MV-4-11 (cell line): ENCODE measurements at places on chromosomes 3 and 15.

DNA sequence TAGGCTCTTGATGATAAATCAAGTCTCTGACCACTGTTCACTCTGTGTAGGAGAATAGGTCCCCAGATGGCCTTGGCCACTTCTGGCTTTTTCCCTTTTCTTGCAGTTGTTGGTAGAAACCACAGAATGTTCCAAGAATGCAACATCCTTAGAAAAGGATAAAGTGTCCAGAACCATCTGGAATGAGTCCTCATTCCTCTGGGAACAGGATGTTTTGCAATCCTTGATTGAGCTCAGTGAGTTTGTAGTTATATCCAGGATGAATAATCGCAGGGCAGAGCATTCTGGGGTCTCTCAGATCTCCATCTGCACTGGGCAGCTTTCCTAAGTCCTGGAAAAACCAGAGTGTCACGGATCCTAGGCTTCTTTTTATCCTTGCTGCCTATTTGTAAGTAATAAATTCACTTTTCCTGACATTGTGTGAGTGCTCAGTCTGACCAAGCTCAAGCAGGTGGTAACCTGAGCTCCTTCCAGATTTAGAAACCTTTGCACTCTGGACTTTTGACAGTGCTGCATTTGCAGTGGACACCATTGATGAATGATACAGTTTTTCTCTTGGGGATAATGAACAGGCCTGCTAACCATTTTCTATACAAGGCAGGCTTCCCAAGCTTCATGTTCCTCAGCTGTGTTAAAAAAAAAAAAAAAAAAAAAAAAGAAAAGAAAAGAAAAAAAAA is 1028.6 kb downstream of the OTOL1 start:
- DNase-seq: no peak

GRCh38 chr15:42163291-42163690 is 6.9 kb upstream of the PLA2G4F start:
- DNase-seq: no peak

- no peak for DNase-seq
Measured at GRCh38 chr3:48467473-48468267, 21.1 kb downstream of the ATRIP start.

DNA sequence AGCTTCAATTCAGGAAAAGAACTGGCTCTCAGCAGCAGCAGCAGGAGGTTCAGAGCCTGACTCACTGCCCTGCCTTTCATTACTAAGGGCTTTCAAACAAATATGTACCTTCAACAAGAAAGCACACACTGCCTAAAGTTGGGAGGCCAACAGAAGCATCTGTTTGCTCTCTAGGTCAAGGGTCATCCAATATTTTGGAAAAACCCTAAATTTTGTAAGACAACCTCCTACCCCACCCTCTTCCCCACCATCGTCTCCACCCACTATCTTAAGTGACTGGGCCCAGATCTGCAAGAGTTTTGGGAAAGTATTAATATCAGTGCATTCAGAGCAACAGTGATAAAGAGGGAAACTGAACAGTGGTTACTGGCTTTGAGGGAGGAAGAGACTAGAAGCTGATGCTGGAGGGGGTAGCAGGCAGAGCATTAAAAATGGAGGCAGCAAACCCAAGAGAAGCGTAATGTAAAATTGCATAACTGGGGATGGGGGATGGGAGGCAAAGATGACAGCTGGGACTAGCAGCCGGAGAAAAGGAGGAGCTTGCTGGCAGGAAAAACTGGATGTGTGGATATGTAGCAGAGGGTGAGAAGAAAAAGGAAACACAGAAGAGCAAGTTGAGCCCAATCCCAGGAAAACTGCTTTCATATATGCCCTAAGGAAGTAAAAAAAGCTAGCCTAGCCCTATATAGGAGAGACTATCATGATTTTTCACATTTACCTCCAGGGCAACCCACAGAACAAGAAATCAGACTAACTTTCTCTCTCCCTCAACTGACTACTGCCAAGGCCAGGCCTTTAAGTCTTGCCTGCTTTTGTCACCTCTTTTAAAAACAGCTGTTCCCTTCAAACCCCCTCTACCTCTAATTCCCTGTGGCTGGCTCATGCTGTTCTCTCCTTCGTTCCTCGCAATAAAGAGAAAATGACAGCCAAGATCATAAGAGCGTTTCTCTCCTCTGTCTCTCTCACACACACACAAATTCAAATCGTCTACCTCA is 31.4 kb downstream of the NPTN start:
- DNase-seq: peak; percentile 10

DNA sequence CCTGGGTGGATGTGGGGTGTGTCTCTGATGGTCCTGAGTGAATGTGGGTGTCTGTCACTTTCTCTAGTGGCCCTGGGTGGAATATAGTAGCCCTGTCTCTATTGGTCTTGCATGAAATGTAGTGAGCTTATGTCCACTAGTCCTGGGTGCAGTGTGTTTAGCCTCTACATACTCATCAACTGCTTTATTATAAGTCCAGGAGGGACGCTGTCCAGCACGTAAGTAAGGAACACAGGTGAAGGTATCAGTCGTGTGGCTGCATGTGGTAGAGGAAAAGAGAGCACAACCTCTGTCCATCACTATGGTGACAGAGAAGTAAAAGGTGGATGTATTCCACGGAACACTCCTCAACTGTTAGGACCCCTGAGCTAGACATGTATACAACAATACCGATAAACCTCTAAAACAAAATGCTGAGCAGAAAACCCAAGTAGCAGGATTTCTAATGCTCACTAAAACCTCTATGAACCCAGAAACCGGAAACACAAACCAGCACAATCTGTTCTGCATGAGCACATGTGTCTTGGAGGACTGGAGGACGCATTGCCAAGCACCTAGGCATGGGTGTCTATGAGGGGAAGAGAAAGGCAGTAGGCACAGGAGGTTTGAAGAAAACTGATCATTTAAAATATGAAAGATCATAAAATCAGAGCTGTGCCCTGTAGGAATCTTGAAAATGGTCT is 11.0 kb downstream of the LTF start:
- no peak for DNase-seq

- DNase-seq: no peak
Measured at GRCh38 chr3:114451561-114452018, 157.8 kb downstream of the TIGIT start.

- DNase-seq: no peak
Measured at GRCh38 chr3:56878074-56878473, 76.3 kb upstream of the ARHGEF3 start.

- DNase-seq: no peak
Measured at GRCh38 chr3:164236851-164237250, 841.4 kb downstream of the SI start.
